ENCODE measurements at places on chromosomes 5 and 9.
A peak's percentile ranks its signal among the peaks of the same experiment; 100 is the strongest.

- DNase-seq = no peak
Measured at GRCh38 chr9:116191576-116192415, 38.2 kb downstream of the PAPPA start.

DNA sequence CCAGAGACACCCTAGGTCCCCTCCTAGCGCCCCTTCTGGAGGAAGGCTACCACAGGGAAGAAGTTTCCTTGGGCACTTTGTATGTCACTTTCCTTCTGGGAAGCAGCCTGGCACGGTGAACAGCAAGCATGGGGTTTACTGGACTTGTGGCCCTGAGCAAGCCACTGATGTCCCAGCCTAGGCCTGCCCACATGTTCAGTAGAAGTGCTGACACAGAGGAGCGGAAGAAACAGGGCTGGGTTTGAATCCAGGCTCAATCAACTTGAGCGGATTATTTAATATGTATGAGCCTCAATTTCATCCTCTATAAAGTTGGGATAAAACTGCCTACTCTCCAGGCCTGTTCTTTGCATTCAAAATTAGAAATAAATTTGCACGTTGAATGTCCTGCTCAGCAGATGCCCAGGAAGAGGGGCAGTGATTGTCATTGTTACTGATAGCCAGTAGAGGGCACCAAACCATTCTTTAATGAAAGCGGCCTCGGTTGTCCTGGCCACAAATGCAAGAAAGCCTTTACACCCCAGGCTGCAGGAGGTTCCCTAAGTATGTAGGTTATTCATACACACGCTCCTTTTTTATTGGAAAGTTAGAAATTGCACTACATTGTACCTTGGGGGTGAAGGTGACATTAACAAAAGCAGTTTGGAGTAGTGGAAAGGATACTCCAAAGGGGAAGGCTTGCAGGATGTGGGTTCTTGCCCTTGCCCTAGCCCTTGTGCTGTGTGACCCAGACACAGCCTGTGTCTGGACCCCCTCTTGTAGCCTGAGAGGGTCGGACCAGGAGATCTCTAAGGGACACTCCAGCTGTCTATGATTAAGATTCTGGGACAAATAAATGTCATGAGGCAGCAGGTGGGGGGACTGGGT, 13.4 kb upstream of the XPA start:
- peak; percentile 87 for DNase-seq

GRCh38 chr5:43073597-43074546, 33.8 kb upstream of the ANXA2R start:
- peak; percentile 56 for DNase-seq

DNA sequence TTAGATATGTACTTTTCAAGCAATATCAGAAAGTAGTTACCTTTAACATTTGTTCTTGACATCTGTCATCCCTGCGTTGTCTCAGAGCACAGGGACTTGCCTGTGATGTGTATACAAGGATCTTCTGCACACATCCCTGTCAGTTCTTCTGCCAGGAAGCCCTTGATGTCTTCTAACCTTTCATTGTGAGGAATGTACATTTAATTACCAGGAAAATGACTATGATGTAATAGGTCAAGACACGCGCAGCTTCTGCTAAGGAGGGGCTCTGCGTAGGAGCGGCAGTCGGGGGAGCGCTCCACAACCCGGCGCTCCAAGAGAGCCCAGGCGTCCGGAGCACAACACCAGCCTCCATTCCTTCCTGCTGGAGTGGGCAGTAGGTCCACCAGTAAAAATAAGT, 119.7 kb downstream of the IRX2 start:
- no peak for DNase-seq

DNA sequence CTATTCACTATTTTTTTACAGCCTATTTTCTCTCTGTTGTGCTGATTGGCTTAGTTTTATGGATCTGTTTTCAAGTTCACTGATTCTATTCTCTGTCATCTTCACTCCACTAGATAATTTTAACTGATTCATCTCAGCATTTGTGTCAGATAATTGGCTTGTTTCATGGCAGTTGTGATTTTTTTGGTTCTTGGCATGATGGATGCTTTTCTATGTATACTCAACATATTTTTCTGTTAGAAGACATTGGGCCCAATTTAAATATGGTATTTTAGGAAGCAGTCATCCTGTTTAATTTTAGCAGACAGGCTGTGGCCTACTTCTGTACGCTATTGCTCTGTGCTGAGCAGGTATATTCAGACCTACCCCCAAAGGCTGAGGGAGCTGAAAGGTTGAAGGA, 1865.3 kb upstream of the ACO1 start:
- no peak for DNase-seq

DNA sequence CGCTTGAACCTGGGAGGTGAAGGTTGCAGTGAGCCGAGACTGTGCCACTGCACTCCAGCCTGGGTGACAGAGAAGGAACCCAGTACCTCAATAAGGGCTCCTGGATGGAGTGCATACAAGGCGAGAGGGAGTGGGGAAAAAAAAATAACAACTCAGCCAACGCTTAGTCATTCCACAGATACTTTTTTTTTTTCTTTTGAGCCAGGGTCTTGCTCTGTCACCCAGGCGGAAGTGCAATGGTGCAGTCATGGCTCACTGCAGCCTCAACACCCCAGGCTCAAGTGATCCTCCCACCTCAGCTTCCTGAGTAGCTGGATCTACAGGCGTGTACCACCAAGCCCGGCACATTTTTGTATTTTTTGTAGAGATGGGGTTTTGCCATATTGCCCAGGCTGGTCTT, 59.5 kb upstream of the GGTA1 start:
- DNase-seq = no peak

- DNase-seq = no peak
Measured at GRCh38 chr5:165334201-165334600, 1828.8 kb downstream of the MAT2B start.

GRCh38 chr9:6214903-6215302, 704 bp upstream of the IL33 start:
- no peak for DNase-seq

DNA sequence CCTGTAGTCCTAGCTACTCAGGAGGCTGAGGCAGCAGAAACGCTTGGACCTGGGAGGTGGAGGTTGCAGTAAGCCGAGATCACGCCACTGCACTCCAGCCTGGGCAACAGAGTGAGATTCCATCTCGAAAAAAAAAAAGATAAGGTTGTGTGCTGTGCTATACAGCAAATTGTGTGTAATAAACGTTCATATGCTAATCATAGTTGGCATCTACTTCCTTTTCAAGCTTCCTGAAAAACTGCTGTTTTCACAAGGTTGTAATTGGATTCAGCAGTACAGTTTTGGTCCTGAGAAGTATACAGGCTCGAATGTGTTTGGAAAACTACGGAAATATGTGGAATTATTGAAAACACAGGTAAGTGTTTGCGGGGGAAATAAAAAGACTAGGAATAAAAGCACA, 25.5 kb downstream of the OTULINL start:
- DNase-seq = no peak

DNA sequence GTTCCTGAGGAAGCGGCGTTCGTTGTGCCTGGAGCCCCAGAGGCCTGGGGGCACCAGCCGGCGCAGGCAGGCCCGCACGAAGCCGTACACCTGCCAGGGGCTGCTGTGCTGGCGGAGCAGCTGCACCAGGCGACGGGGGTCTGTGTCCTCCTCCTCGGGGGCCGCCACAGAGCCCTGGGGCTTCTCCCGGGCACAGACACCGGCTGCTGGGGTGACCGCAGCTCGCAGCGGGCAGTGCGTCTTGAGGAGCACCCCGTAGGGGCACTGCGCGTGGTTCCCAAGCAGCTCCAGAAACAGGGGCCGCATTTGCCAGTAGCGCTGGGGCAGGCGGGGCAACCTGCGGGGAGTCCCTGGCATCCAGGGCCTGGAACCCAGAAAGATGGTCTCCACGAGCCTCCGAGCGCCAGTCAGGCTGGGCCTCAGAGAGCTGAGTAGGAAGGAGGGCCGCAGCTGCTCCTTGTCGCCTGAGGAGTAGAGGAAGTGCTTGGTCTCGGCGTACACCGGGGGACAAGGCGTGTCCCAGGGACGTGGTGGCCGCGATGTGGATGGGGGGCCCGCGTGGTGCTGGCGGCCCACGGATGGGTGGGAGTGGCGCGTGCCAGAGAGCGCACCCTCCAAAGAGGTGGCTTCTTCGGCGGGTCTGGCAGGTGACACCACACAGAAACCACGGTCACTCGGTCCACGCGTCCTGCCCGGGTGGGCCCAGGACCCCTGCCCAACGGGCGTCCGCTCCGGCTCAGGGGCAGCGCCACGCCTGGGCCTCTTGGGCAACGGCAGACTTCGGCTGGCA, 1.3 kb downstream of the TERT start:
- no peak for DNase-seq

GRCh38 chr9:34693560-34693959, 2.5 kb upstream of the CCL19 start:
- DNase-seq = no peak

DNA sequence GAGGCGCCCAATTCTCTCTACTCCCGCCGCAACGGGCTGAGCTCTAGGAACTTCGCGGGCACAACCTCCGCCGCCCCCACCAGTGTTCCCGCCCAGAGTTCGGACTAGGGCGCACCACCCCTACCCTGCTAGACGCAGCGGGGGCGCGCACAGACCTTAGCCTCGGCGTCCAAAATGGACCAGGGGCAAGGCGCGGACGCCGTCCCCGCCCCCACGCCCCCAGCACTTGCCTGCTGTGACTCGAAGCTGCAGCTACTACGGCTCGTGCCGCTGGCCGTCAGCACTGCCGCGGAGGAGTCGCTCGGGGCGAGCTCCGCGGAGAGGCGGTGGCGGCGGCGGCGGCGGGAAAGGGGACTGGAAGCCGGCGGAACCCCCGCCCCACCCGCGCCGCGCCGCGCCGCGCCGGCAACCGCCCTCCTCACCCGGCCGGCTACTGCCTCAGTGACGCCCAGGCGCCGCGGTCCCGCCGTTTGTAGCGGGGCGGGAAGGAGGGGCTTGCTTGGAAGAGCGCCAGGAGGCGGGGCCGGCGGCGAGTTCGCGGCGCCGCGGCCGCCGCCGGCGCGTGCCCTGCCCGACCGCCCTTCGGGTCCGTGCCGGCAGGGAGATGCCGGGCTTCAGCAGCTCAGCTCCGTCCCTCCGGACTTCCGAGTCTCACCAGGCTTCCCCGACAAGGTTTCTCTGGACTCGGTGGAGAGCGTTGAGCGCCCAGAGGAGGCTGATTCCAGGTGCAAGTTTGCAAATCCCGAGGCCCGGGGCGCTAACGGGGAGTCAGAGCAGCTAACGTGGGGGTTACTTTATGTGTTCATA, 4.5 kb downstream of the ELAVL2 start:
- peak; percentile 16 for DNase-seq

GRCh38 chr5:103258957-103259704, 568 bp downstream of the MACIR start:
- peak; percentile 52 for DNase-seq

DNA sequence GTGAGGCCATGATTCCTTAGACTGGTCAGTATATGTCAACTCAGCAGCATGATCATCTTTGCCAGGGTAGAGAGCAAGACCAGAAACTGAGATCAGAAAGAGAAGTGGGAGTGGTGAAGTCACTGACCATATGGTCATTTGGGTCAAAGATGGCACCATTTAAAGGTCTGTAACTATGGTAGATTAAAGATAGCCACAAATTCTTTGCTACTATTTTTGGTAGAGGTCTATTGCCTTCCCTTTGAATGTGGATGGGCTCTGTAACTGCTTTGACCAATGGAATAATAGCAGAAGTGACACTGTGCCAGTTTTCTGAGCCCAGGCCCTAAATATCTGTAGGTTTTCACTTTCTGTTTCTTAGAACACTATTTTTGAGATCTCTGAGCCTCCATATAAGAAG, 117.6 kb downstream of the PCSK1 start:
- DNase-seq = no peak

- no peak for DNase-seq
Measured at GRCh38 chr5:61385627-61386026, 53.6 kb downstream of the ZSWIM6 start.

GRCh38 chr9:111427186-111427585, 57.0 kb downstream of the ECPAS start:
- peak; percentile 43 for DNase-seq

DNA sequence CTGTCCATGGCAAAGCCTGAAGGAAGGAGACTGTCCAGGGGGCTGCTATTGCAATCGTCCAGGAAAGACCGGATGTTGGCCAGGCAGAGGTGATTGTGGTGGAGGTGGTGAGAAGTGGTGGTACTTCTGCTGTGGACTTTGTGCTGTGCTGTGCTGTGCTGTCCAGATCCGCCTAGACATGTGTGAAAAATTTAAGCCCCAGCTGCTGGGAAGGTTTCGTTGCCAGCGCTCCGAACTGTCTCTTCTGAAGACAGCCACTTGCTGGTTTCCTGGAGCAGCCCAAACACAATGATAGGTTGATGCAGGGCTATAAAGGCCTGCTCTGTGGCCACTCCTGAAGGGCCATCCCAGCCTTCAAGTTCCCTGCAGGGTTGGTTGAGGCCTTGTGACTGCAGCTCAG, 223.0 kb upstream of the MPDZ start:
- DNase-seq = peak; percentile 9

GRCh38 chr5:72988769-72989168, 32.9 kb downstream of the FCHO2 start:
- DNase-seq = no peak

- DNase-seq = no peak
Measured at GRCh38 chr5:72151169-72151568, 43.9 kb downstream of the MAP1B start.

GRCh38 chr5:112915831-112916230, 6.2 kb downstream of the REEP5 start:
- no peak for DNase-seq

DNA sequence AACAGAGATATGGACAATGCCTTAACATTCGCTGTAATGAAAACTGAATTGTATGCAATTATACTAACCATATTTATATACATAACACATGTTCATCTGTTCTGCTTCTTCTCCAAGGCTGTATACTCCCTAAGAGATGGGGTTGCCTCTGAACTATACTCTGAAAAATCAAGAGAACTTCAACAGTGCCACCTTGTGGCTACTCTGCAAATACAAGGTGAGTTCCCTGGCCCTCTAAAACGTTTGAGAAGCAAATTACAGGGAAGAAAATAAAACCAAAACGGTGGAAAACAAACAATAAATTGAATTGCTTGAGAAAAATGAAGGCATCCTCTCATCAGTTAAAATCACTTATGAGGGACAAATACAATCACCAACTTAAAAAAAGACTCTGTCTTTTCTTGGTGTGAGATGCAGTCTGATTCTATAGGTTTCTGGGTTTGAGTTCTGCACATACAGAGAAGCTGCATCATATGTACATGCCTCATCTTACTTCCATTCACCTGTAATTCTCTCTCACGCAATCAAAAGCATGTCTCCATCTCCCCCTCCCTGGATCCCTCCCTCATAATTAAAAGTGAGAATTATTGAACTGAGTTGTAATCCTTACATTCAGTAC, 98.6 kb downstream of the FBXW11 start:
- DNase-seq = peak; percentile 56

GRCh38 chr5:473551-474192, 30.7 kb downstream of the EXOC3 start:
- peak; percentile 54 for DNase-seq

DNA sequence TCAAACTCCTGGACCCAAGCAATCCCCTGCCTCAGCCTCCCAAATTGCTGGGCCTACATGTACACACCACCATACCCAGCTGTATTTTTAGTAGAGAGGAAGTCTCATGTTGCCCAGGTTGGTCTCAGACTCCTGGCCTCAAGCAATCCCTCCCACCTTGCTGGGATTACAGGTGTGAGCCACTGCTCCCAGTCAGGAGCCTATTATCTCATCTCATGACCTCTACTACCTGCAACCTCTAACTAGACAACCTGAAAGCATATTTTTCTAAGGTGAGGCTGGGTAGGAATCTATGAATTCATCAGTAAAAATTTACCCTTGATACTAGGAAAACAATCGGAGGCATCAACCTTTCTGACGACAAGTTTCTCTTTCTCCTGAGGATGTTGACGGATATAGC, 10.0 kb downstream of the FAM13B start:
- no peak for DNase-seq

Measured in AG20443 (cell line).